ENCODE measurements at places on chromosomes 11 and 22.

- no peak for DNase-seq
Observed at GRCh38 chr11:65927904-65928397, 8.7 kb downstream of the DRAP1 start.

DNA sequence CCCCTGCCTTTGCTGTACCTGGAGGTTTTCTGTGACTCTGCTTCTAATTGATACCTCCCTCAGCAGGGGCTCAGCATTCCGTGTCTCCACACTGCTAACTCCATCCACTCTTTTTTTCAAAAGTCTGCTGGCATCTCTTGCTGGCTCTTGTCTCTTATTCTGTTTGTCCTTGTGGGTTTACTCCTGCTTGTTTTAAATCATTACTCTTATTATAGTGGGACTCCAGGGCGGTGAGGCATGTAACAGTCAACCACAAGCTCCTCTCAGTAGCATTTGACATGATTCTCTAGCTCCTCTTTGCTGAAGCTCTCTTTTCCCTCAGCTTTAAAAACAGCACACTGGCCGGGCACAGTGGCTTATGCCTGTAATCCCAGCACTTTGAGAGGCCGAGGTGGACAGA lies 260.2 kb upstream of the NARS2 start:
- no peak for DNase-seq

DNA sequence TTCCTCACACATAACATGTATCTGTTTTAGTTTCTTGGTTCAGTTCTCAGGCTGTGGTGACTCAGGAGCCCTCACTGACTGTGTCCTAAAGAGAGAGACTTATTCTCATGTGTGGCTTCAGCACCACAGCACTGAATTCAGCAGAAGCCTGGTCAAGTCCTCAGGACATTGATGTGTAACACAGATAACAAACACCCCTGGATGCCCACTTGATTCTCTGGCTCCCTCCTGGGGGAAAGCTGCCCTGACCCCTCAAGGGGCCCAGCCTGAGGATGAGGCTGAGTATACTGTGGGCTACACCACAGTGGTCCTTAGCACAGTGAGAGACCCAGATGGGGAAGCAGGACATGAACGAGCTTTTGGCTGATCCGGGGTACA lies 87.2 kb upstream of the VPREB1 start:
- no peak for DNase-seq

- DNase-seq: no peak
Observed at GRCh38 chr22:32971276-32971675, 86.9 kb downstream of the SYN3 start.

Data from esophagus squamous epithelium (tissue), 5 donors.